ENCODE measurements at places on chromosomes 11 and 22. TPM values are rescaled to one million over a fixed set of nuclear protein-coding genes. Genes with fewer than 3 reads are reported as not detected.

LMNTD2 gene
- total RNA-seq: 12.8 TPM

ATM gene
- 40.8 TPM for total RNA-seq

TRIM48 gene
- not detected for total RNA-seq

- H3K4me1 ChIP-seq: no peaks in the 10 kb centered on the region
- no peak overlapping the region for H3K27ac ChIP-seq
- no peak overlapping the region for H3K4me3 ChIP-seq
Measured at GRCh38 chr22:46629291-46629690, 9.1 kb downstream of the GRAMD4 start.

DNA sequence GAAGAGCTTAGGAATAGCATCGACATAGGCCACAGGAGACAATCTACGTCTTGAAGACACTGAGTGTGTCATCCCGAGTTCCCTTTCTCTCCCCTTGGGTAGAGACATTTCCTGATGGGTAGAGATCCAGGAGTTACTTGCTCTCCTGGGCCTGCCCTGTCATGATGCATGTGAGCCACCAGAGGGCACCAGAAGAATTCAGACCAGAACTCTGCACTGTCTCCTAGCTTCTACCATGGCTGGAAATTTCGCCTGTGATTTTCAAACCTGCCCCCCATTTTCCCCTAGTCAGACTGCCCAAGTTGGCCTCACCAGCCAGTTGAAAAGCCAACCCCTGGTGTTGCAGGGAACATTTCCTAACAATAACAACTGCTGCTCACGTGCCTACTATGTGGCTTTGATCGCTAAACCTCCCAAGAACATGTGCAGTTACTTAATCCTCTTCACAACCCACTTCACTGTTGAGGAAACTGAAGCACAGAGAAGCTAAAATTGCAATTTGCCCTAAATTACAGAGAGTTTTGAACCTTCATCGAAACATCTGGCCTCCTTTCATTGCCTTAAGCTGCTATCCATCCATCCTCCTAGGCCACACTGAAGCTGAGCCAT lies 47.2 kb downstream of the C11orf58 start:
- no peaks in the 10 kb centered on the region for H3K36me3 ChIP-seq
- DNase-seq: peak; percentile 49
- H3K27ac ChIP-seq: no peak overlapping the region
- no peak overlapping the region for H3K4me3 ChIP-seq
- peaks cover 35% of the 10 kb centered on the region for H3K4me1 ChIP-seq

- H3K36me3 ChIP-seq: no peaks in the 10 kb centered on the region
- no peak overlapping the region for H3K27ac ChIP-seq
Measured at GRCh38 chr22:24536089-24536488, 18.8 kb downstream of the GUCD1 start.
